ENCODE measurements at places on chromosomes 1 and 21.

DNA sequence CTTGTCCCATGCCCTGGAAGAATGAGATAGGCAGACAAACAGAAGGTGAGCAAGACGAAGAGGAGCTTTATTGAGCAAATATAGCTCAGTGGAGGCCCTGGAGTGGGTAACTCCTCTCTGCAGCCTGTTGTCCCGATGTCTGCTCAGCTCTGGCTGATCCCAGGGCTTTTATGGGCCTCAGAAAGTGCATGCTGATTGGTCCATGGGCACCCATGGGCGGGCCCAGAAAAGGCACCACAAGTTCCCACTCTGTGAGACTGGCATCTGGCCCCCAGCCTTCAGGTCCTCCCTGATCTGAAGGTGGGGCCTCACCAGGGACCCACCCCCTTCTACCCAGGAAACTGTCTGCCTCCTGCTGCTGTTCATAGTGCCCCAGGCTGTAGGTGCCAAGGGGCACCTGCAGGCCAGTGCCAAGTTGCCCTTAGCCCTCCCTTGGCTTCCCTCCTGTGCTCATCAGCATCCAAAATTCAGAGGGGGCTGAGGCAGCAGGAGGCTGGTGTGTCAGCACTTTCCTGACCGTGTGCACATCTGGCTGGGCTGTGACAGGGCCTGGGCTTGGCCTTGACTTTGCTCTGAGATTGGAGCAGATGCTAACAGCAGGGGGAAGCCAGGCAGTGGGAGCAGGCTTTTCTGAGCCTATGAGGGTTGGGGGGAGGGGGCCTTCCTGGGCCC lies 35.4 kb downstream of the ACTL8 start:
- DNase-seq, result no peak

DNA sequence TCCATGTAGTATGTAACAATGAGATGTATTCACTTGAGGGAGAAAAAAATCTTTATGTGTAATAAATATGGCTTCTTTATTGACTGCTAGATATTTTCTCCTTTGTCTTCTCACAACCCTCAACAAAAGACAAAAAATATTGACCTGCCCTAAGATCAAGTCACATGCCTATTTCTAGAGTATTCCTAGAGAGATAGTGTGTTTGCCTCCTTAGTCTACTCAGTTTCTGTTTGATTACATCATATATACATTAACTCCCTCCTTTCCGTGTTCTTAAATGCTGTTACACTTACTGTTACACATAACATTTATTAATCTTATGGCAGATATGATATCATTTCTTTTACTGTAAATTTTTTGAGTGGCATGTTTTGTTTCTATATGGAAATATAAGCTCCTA lies 281.6 kb upstream of the RGS18 start:
- peak; percentile 40 for DNase-seq

DNA sequence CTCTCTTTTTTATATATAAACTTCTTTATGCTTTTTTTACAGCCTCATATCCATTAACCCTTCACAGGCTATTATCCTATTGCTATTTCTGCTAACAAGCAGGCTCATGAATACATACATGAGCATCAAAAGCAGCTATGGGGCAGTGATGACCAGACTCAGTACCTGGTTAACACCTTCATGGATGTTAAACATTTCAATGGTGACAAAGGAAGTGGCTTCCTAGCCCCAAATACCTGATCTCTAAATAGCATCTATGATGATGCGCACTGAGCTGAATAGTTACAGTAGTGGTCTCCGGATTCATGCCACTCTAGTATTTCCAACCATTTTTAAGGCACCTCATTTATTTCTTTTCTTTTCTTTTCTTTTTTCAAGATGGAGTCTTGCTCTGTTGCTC lies 101.1 kb downstream of the TM2D1 start:
- DNase-seq, result no peak

- no peak for DNase-seq
These were observed 17.3 kb upstream of the TSPEAR start for GRCh38 chr21:44728716-44729115.

DNA sequence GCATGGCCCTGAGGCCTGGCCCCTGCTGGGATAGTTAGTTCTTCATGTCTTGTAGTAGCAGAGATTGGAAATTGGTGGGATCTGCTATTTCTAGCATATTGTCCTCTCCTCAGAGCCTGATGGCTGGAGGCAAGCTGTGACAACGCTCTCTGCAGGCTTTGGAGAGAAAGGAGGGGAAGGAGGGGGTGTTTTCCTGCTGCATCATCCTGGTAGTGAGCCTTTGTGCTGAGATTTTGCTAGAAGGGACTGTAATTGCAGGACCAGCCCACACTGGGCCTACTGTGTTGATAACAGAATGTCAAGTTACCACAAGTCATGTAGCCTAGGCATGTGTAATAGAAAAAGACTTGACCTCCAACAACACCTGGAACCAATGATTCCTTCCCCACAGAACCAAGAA lies 351.0 kb downstream of the SIPA1L2 start:
- no peak for DNase-seq

DNA sequence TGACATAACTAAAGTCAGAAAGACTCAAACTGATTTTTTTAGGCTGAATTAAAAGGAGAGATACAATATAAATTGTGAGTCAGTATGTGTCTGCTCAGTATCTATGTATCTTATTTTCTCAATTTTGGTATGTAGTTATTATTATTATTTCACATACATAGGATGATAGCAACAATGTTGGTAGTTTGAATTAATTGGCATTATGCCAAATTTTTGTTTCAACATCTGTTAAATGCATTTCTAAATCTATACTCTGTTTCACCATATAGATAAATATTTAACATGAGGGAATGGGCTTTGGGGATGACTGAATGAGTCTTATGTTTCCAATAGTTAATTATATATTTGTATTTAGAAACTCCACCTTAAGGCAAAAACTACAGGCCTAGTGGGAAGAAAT lies 12.6 kb upstream of the HMCN1 start:
- no peak for DNase-seq

DNA sequence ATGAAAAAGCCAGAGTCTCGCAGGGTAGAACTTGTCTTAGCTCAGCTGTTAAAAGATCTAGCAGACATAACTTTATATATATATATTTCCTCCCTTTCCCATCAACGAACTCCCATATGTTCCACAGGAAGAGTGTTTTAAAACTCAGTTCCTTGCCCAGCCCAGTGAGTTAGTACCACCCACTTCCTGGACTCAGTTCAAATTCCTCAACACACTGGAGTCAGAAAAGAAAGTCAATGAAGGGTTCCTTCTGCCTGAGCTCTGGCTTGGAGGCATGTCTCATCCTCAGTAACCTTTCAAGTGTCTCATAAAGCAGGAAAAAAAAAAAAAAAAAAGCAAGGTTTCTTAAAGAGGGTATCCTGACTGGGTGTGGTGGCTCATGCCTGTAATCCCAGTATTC lies 15.6 kb downstream of the TPM3 start:
- DNase-seq, result no peak

DNA sequence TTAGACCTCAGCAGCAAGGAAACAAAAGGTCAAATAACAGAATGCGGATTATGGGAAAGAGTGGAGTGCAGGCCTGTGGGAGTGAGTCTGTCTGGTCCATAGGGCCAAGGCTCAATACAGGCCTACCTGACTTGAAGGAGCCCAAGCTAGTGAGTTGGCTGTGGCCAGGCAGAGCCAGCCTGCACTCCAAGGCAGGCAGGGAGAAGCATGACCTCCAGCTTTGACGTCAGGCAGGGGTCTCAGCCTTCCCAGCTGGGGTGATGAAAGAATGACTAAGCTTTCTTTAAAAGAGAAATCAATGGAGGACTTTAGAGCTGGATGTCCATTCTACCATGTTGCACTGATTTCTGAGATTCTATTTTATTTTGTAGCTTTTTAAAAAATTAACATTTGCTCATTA lies 62.8 kb downstream of the RHOU start:
- DNase-seq, result no peak

DNA sequence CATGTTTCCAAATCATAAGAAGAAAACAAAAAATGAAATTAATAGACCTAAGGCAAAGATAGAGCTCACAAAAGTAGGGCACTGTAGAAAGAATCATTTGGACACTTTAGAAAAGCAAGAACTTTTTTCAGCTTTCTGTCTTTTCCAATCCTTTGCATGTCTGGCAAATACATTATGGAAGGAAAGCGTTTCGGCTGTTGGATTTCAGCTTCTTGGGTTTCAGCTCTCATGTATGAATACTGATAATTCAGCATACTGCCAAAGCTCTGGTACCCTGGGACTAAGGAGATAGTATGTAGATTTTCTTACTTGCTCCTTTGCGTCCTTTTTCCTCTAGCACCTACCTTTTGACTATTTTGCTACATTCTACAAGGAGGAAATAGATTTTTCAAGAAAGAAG lies 375.9 kb downstream of the BRINP3 start:
- no peak for DNase-seq

DNA sequence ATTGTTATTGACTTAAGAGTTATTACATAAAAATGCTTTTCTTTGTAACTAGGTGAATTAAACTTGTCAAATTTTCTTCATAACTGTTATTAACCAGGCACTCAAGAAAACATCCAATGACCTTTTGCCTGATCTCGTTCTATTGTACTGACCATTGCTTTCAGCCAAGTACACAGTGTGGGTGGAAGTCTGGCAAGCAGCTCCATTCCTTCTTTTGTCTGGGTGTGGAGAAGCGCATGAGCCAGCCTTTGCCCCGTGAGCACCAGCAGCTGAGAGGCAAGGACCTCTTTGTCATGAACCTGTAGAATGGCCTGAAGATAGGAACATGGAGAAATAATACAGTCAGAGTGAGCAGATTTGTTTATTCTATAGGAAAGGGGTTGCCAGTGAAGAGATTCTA lies 57.5 kb downstream of the IARS2 start:
- DNase-seq, result no peak

DNA sequence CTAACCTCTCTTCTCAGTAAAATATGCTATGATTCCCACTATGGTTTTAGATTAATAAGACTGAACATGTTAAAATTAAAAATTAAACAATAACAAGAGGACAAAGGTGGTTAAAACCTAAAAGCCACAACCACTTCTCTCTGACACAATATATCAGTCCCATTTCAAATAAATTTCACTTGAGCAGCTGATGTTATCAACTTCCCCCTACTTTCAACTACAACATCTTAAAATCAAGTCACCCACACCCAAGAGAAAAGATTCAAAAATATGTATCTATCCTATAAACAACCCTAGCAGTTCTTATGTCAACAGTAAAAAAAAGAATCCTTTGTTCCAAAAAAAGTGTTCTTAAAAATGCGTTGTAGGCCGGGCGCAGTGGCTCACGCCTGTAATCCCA lies 7.5 kb downstream of the PUM1 start:
- no peak for DNase-seq

DNA sequence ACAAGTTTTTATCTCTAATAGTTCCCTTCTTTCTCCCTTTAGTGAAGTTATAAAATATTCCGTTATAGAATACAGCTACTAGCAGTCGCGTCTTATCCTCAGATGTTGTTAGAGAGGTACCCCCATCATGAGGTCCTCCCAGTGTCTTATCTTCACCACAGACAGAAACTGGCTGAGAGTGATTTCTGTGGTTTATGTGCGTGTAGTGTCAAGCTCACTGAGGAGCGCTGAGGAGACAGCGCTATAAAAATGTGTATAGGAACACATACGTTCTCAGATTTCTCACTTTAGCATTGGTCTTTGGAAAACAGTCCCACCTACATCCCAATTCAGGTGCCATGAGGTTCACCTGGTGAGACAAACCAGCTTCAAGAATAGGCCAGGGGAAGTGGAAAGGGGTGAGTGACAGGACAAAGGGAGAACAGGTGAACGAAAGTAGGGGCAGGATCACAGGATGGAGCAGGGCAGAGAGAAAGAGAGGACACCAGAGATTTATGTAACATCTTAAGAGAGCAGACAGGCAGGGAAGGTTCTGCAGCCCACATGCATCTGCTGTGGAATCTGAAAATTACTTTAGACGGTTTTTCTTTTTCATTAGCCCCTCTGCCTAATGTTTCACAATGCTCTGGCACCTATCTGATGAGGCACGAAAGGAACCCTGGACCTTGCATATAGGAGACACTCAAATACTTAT lies 2.7 kb upstream of the PLEKHO1 start:
- DNase-seq, result no peak

DNA sequence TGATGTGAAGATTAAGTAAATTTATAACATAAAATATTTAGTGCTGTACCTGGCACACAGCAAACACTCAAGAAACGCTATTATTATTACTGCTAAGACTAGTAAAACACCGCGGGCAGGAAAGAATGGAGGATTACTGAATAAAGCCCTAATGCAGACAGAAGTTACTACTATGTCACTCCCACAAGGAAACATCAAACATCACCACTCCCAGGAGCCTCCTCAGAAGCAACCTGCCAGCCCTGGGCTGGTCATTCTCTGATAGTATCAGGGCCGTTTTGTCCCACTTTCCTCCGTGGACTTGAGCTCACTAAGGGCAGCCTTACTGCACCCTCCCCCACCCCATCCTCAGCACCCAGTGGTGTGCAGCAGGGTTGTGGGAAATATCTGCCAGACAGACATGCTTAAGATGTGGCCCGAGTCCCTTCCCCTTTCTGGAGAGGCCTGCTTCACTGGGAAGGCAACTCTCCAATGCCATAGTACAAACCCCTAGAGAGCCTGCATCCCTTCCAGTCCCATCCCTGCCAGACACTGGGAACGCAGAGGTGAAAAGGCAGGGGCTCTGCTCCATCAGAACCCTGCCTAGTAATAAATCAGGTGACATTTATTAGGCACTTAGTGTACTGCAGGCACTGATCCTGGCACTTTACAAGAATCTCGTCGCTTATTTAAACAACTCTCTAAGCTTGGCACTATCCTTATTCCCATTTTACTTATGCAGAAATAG lies 41.7 kb upstream of the ECE1 start:
- DNase-seq, result no peak

- DNase-seq, result no peak
These were observed 21.7 kb upstream of the IRF2BP2 start for GRCh38 chr1:234631721-234632125.

- DNase-seq, result no peak
These were observed 3.3 kb downstream of the ATP5PB start for GRCh38 chr1:111452581-111452980.

DNA sequence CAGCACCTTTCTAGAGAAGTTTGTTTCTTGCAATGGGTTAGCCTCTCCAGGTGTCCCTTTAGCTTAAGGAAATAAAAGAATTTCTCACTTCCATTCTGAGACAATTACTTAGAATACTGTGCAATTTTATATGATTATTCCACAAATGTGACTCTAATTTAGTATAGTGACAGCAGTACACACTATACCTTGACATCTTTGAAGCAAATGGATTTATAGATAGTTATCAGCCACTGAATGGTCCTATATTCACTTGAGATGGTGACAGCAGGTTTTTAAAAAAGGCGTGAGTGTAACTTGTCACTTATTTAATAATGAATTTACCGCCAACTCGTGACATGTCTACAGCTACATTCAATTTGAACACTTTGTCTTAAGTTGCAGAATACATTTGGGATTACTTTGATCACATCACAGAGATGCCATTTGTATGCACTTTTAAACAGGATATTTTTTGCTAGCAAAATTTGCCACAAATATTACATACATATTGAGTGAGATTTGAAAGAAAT lies 71.6 kb downstream of the USP25 start:
- DNase-seq, result no peak

DNA sequence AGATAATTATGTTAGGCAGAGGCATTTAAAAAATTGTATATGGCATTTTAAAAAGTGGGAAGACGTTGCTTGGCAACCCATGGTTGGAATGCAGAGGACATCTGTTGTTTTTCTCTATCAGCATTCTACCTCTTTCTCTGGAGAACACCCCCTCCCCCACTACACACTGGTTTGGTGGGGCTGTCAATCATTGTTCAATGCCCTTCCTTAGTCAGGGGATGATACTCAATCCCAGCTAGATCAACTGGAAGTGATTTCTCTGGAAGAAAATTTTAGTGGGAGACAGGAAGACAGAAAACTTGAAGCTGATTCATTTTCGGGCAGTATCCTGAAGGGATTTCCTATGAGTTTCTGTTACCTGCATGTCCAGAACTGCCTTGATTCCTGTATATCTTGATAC lies 35.7 kb upstream of the CAP1 start:
- DNase-seq, result no peak
